ENCODE measurements at places on chromosomes 16 and 17.

GRCh38 chr16:81816351-81816750 is 37.3 kb downstream of the PLCG2 start:
- no peak for DNase-seq

- no peak for DNase-seq
Observed at GRCh38 chr17:42230225-42230624, 35.9 kb upstream of the GHDC start.

DNA sequence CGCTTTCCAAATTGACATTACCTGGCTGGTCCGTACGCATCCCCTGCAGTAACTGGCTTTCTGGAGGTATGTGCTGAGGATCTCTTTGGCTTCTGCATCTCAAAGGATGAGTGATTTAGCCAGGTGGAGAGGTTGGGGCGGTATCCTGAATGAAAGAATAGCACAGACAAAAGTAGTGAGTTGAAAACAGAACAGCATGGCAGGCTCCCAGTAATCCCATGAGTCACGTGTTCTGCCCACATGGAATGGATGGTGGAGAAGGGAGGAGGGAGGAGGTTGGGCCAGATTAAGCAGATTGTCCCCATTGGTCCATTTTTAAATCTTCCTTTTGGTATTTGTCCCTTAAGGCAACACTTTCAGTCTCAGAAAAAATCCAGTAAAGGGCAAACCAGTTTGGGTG is 176.0 kb downstream of the WWOX start:
- no peak for DNase-seq

DNA sequence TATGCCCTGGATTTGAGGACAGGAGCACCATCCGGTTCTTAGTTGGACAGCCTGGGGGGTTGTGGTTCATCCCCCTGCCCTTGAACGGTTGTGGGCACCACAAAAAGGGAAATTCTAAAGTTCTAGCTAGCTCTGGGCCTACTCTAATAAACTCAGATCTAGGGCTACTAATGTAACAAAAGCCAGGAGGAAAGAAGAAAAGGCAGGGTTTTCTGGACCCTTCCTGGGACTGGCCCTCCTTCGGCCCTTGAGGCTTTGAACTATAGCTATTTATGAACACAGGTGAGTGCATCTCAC is 15.1 kb downstream of the ETV4 start:
- DNase-seq, result no peak

- no peak for DNase-seq
Observed at GRCh38 chr17:75856062-75856756, 1.1 kb upstream of the WBP2 start.

DNA sequence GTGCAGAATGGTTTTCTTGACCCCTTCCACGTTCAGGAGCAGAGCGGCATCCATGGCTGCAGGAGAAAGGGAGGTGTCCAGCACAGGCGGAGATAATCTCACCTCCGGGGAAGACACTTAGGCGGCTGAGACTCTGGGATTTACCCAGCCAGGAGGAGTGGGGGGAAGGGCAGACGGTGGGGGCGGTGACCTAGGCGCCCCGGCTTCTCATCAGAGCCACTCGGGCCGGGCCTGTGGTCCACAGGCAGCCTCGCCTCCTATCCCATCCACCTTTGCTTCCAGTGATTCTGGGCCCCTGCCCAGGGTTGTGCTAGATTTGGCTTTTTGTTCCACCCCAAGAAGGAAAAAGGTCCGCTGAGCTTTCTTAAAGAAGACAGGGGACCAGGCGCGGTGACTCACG is at the start of gene AIPL1:
Gene AIPL1 (minus strand): TSS at position 71 of the 400 bp plus-strand sequence. CDS start 17 bp downstream, at position 54.
- DNase-seq, result no peak

DNA sequence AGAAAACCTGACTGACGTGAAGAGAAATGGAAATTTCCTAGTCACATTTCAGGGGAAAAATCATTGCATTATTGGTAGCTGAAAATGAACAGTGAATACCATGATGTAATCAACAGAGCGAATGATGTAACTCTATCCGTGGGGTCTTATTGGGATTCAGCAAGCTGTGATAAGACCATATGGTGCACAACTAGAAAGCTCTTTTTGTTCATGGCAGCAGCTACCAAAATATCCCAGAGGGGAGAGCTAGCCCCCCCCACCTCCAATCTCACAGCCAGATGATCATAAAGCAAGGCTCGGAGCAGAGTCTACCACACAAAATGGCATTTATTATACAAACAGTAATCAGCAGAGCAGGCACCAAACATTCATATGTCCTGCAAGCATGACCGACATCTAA is 22.2 kb upstream of the DNAH17 start:
- DNase-seq, result no peak

GRCh38 chr16:80689487-80689886 is 114.9 kb downstream of the CDYL2 start:
- DNase-seq, result no peak

- DNase-seq, result no peak
Observed at GRCh38 chr16:70715860-70716357, 30.1 kb upstream of the MTSS2 start.

DNA sequence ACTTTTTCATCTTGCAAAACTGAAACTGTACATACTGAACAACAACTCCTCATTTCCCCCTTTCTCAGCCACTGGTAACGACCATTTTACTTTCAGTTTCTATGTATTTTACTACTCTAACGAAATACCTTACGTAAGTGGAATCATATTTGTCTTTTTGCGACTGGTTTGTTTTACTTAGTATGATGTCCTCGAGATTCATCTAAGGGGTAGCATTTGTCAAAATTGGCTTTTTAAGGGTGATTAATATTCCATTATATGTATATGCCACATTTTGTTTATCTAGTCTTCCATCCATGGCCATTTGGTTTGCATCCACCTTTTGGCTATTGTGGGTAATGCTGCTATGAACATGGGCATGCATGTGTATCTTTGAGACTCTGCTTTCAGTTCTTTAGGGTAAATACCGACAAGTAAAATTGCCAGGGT is 10.4 kb downstream of the KPNB1 start:
- DNase-seq, result no peak

- no peak for DNase-seq
Observed at GRCh38 chr17:53912117-53912516, 89.4 kb downstream of the KIF2B start.

GRCh38 chr17:11807606-11808005 is 189.7 kb downstream of the ZNF18 start:
- DNase-seq, result no peak

- DNase-seq, result no peak
Observed at GRCh38 chr16:24062270-24062817, 193.8 kb upstream of the CACNG3 start.

GRCh38 chr17:73029991-73030390 is 62.5 kb downstream of the SLC39A11 start:
- no peak for DNase-seq

- no peak for DNase-seq
Observed at GRCh38 chr17:63419949-63420867, 25.9 kb downstream of the CYB561 start.

GRCh38 chr17:12421646-12422306 is 243.9 kb upstream of the MYOCD start:
- no peak for DNase-seq

DNA sequence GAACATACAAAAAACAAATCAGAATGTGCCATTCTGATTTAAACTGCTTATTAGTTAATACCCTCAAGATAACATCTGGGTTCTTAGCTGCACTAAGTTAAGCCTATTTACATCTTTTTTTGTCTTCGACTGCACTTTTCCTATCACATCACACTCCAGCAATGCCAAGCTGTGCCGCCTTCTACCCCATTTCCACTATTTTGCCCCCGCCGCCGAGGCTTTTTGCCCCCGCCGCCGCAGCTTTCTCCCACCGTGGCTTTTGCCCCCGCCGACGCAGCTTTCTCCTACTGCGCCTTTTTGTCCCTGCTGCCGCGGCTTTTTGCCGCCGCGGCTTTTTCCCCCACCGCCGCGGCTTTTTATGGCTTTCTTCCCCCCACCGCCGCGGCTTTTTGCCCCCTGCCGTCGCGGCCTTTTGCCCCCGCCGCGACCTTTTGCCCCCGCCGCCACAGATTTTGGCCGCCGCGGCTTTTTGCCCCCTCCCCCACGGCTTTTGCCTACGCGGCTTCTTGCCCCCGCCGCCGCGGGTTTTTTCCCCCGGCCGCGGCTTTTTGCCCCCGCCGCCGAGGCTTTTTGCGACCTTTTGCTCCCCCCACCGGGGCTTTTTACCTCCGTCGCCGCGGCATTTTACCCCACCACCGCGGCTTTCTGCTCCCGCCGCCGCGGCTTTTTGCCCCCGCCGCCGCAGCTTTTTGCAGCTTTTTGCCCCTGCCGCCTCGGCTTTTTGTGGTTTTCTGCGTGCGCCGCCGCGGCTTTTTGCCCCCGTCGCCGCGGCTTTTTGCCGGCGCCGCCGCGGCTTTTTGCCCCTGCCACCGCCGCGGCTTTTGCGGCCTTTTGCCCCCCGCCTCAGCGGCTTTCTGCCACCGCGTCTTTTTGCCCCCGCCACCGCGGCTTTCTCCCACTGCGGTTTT is 331.4 kb upstream of the WSB1 start:
- no peak for DNase-seq

DNA sequence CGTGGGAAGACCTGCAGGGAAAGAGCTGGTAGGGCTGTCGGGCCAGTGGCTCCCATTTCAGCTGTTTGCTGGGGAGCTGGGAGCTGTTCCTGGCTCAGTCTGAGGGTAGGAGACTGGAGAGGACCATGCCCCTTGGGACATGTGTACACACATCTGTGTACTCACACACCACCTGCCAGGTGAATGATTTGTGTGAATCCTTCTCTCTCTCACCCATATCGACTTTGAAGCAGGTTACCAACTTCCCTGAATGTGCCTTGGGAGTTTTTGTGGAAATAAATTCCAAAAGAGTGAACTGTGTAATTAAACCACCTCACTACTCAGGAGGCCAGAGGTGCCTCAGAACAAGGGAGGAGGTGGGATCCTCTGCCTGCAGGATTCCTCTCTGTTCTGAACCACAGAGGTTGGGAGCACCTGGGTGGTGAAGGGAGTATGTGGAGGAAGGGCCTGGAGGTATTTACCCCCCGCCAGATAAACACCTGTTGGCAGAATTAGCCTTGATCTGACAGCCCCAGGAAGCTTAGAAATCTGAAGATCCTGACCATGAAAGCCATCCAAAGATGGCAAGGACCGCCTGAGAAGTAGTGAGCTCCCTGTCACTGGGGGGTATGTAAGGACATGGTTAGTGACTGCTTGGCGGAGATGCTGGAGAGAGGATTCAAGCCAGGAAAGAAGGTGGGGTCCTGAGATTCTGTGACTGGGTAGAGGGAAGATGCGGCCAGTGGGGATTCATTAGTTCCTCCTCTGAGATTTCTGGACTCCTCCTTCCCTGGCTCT is 3.3 kb downstream of the ABCC3 start:
- no peak for DNase-seq

Data from bone marrow (tissue), 2 donors.